ENCODE measurements at places on chromosomes 5 and 9. TPM values are rescaled to one million over a fixed set of nuclear protein-coding genes. Genes with fewer than 3 reads are reported as not detected.

GRCh38 chr9:101065930-101066329, 37.4 kb downstream of the PLPPR1 start:
- DNase-seq, result no peak

PCA3 gene
- not detected for polyA plus RNA-seq

DNA sequence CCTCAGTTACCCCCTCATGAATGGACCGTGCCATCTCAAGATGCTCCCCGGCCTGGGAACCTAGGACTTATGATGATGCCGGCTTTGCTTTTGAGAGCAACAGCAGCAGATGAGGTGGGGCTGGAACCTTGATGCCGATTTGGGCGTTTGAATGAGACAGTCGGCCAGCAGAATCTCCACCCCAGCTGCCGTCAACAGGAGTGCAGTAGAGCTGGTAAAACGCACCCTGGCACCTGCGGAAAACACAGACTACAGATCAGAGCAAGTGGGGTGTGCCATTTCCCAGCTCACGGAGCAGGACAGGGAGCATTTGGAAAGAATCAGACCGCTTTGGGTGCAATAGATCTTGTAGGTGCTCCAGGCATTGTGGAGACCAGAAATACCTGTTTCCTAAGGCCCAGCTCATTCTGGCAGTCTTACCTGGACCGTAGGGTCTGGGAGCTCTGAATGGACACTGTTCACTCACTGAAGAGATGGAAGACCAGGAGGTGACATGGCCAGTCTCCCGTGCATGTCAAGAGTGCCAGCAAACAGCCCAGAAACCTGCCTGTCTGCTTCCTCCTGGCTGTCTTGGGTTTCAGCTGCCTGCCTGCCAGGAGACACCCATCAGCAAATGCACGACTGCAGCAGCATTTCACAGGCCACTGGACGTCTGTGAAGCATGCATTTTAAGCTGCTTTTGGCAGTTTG, 317.7 kb upstream of the IRX4 start:
- DNase-seq, result no peak

IL5 gene
- not detected for polyA plus RNA-seq

- DNase-seq, result no peak
Observed at GRCh38 chr9:35226651-35227050, 64.8 kb downstream of the UNC13B start.

DNA sequence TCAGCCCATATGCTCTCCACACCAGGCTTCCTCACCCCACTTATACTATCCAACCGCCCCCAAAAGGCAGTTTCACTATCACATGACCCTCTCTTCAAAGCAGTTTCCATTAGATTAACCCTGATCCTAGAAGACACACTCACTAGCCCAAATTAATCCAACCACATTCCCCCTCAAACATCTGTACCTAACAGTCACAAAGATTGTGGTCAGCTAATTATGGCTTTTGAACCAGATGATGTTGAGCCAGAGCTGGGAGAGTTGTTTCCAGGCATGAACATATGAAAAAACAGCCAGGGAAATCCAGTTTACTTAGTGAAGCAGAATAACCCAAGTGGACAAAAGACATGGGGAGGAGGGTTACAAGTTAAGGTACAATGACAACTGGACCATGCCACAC, 131.2 kb downstream of the SPOCK1 start:
- DNase-seq, result no peak

GRCh38 chr5:81779916-81780266, 29.0 kb upstream of the SSBP2 start:
- DNase-seq, result no peak

- DNase-seq, result no peak
Observed at GRCh38 chr9:29208670-29209069, 1635.4 kb upstream of the C9orf72 start.

ODF2 gene
- polyA plus RNA-seq, result 29.6 TPM

All from A549 (cell line).